ENCODE measurements at places on chromosomes 2 and 18.
A peak's percentile ranks its signal among the peaks of the same experiment; 100 is the strongest.

GRCh38 chr2:155630760-155631159 lies 701.8 kb downstream of the NR4A2 start:
- no peak for DNase-seq

GRCh38 chr2:180359522-180360282 lies 352.6 kb upstream of the CWC22 start:
- no peak for DNase-seq

DNA sequence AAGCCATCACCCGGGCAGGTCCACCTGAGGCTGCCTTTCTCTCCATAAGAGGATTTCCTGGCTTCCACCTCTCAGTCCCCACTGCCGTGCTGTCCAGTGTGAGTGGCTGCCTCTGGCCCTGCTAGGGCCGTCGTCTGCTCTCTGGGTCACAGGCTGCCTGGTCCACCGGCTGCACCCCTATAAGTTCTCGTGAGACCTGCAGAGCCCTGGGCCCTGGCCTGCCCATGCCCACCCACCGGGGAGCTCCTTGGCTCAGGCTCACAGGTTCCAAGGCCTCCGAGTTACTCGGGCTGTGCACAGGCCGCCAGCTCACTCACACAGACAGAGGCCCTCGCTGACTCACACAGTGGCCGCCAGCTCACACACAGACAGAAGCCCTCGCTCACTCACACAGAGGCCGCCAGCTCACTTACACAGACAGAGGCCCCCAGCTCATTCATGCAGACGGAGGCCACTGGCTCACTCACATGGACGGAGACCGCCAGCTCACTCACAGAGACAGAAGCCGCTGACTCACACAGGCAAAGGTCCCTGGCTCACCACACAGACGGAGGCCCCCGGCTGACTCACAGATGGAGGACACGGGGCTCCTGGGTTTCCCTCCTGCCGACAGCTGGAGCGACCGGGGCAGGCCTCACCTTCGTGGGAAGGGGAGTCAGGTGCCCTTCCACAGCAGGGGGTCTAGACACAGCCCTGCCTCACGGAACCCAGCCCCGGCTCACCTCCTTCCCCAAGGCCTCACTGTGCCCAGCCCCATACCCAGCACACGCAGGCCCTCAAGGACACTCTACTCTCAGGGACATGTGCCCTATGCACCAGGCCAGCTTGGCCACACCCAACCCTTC lies 334.1 kb upstream of the MYT1L start:
- peak; percentile 2 for DNase-seq

DNA sequence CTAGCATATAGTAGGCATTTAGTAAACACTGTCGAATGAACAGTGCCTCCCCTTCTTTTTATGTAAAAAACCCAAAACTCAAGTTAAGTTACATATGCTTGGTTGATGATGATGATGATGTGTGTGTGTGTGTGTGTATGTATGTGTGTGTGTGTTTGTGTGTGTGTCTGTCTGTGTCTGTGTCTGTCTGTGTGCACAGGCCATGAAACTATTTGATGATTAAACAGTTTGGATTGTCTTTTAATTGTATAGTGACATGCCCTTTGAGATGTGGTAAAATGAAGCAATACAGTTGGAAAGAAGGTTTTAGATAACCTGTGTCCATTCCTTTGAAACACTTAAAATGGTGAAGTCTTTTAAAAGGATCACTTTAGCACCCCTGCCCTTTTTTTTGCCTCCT lies 105.6 kb downstream of the MAP4K4 start:
- peak; percentile 75 for DNase-seq

DNA sequence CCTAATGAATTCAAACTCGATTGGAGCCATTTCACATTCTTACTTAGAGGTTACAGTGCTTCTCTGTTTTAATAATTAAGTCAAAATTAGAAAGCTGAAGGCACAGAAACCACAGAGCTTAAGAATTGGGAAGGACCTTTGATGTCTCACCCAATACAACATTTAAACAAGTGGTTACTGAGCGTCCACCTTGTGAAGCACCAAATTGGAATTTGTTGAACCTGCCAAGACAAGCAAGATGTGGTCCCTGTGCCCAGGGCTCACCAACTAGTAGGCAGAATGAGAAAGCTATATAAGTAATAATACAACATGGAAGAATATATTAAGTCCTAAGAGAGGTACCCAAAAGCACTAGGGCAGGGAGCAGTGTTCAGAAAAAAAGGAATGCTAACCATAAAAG lies 64.5 kb upstream of the NPAS2 start:
- DNase-seq: peak; percentile 40

GRCh38 chr2:74939919-74940812 lies 18.3 kb upstream of the POLE4 start:
- no peak for DNase-seq

DNA sequence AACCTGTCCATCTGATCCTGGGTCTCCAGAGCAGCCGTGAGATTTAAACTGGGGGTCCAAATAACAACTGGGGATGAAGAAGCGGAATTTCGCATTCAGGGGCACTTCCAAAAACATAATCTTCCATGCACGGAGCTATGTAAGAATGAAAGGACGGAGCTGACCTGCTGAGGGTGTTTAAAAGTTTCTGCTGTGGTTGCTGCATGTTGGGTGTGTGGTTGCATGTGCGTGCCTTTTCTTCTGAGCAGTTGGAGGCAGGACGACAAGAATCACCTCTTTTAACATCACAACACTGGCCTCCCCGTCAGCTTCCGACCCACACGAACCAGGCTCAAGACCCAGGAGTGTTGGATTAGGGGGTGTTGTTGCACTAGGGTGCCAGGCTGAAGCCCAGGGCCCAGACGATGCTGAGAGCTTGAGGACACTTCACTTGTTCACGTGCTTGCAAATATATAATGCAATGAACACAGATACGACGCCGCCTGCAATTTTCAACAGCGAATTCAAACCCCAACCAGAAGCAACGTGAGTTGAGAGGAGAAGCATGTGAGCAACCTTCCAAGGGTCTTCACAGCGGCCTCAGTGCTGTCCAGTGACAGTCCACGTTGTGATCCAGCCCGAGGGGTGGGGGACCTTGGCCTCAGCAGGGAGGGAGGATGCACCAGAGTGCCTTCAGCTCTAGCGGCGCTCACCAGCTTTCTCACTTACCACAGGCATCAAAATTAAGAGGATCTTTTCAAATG lies 76.0 kb upstream of the SALL3 start:
- DNase-seq: no peak

DNA sequence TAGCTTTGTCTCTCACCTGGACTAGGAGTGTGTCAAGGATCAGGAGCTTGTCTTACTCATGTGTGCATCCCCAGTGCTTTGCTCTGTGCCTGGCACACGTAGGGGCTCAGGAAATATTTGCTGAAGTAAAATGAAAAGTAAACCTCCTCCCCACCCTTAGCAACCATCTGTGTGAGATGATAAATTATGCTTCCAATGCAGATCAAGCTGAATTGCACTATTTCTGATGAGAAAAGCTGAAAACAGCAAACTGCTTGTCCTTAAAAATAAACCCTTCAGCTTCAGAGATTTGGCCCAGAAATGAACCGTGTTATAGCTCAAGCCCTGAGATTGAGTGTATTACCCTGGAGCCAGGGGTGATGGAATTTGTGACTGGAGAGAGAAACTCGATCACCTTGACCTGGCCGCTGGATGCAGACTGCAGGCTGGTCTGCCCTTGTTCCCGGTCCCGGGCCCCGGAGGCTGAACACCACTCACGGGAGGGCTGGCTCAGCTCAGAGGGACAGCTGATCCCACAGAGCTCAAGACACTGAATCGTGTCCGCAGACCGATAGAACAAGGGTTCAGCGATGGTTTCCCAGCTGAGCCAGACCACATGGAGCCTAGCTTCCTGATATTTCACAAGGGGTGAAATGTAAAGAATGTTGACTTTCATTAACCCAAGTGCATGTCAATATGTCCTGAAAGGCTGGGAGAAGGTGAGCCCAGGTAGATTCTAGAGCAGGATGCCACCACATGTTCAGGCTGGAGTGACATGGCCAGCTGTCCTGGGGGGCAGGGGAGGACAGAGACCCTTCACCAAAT lies 50.5 kb downstream of the DDX1 start:
- no peak for DNase-seq

- DNase-seq: peak; percentile 56
These were observed 81.9 kb downstream of the MOGAT1 start for GRCh38 chr2:222753251-222753824.

DNA sequence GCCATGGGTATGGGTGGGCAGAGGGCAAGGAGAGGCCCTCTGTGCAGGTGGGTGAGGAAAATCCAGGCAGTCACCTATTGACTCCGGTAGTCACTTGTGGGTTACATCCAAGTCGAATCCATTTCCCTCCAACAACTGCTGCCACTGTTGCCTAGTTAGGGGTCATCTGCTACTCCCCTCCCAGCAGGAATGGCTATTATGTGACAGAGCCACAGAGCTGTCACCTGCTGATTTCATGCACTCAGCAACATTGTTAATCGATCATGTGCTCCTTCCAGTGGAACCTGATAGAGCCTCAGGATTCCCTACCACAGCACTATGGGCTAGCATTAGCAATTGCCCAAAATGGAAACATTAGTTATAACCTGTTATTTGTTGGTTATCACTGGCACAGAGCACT lies 31.4 kb downstream of the POLR1A start:
- no peak for DNase-seq

GRCh38 chr2:71793926-71794325 lies 340.6 kb downstream of the DYSF start:
- no peak for DNase-seq

DNA sequence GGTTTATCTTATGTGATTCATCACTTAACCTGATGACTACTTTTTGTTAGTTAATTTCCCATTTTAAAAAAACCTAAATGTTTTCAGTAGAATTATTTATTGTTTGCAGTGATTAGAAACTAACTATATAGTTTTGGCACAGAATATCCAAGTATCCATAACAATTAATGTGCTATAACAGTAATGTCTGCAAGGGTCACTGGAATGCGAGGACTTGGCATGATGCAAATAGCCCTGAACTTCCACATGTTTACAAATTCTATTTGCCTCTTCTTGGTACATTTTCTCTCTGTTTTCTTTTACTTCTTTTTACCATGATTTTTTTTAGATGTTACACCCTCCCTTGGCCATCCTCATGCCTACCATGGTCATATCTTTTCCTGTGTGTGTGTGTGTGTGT lies 49.3 kb upstream of the GALNT3 start:
- DNase-seq: no peak

DNA sequence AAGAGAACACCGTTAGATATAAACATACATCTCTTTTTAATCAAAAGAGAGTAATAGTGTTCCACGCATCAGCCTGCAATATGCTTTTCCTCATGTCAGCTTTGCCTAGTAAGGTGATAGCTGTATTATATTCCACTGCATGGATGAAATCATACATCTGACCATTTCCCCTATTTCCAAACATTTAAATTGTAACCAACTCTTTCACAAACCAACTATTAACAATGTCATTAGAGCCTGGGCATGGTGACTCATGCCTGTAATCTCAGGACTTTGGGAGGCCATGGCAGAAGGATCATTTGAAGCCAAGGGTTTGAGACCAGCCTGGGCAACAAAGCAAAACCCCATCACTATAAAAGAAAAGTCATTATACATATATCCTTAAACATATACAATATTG lies 284.8 kb downstream of the BCL11A start:
- DNase-seq: no peak

- DNase-seq: no peak
These were observed 7.1 kb downstream of the DUSP11 start for GRCh38 chr2:73772819-73773218.

GRCh38 chr18:35580701-35581539 lies 620 bp upstream of the GALNT1 start:
- peak; percentile 52 for DNase-seq

DNA sequence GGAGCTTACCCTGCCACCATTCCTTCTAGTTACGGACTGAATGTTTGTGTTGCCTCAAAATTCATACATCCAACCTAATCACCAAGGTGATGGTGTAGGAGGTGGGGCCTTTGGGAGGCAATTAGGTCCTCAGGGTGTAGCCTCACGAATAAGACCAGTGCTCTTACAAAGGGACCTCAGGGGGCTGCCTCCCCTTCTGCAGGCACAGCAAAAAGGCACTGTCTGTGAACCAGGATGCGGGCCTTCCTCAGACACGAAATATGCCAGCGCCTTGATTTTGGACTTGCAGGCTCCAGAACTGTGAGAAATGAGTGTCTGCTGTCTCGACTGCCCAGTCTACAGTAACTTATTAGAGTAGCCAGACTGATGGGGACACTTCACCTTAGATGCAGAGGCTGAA lies 150.4 kb upstream of the HDAC4 start:
- no peak for DNase-seq

DNA sequence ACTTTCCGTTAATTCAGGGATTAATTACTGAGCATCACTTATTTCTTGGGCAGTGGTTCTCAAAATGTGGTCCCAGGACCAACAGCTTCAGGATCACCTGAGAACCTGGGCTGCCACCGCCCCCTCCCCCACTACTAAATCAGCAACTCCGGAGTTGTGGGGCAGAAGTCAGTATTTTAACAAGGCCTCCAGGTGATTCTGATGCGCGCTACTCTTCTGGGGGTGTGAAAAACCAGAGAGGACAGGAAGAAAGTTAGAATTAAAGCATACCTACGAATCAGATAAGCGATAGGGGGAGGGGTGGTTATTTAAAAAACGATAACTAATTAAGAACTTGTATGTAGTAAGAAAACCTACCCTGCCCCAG lies 319 bp downstream of the ZSCAN30 start:
- no peak for DNase-seq

DNA sequence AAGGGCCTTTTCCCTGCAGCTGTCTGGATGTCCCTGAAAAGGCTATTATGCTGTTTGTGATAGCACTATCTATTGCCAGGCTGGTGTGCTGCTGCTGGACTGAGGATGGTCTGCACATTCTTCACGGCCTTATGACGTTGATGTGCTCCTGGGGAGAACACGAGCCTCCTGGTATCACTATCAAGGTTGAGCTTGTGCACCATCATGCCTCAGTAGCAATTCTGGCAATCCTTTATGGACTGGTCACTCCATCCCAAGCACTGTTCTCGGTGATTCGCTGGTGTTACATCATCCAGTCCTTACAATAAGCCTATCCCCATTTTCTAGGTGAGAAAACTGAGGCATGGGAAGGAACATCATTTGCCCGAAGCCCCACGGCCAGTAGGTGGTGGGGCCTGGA lies 18.2 kb upstream of the CCBE1 start:
- DNase-seq: peak; percentile 49

GRCh38 chr2:192498747-192499146 lies 304.0 kb upstream of the TMEFF2 start:
- DNase-seq: no peak

GRCh38 chr2:188285049-188285448 lies 6.6 kb upstream of the GULP1 start:
- DNase-seq: no peak

DNA sequence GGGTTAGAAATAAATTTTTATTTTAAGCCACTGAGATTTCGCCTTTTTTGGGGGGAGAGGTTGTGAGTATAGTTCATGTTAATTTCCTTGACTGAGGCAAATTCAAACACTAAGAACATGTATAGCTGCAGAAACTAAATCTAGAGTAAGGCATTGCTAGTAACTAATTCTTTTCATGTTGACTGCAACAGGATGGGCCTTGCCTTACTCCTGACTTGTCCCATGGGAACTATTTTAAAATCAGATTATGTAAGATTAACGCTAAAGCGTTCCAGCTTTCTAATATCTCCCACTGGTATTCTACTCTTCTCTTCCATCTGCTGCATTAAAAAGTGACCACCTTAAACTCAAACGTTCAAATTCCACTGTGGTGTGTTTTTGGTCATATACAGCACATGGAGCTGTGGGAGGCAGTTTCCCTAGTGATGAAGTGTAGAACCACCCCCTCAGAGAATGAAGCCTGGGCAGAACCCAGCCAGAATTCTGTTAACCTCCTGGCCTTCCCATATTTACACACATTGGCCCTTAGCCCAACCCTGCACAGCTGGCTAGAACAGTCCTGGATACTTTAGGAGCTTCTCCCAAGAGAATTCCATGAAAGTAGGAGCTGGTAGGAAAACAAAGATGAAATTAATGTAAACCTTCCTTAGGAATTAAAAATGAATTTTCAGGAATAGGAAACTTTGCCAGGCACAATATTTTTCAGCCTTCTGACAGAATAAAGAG lies 687.8 kb downstream of the SLC4A3 start:
- DNase-seq: no peak
